Ovary (tissue), 10 donors: ENCODE measurements at places on chromosomes 6 and 20. TPM values are rescaled to one million over a fixed set of nuclear protein-coding genes. Genes with fewer than 3 reads are reported as not detected.

RSPO4 gene
- total RNA-seq, result 0.31 TPM

MGME1 gene
- total RNA-seq, result 11.9 TPM

SMOC2 gene
- total RNA-seq, result 116 TPM

GRCh38 chr6:32382757-32383420 is 11.2 kb upstream of the TSBP1 start:
- no peak overlapping the region for H3K4me3 ChIP-seq
- no peaks in the 10 kb centered on the region for H3K27me3 ChIP-seq
- no peak for DNase-seq
- H3K36me3 ChIP-seq, result no peaks in the 10 kb centered on the region
- no peaks in the 10 kb centered on the region for H3K4me1 ChIP-seq

GRCh38 chr6:100134703-100135102 is 140.7 kb upstream of the MCHR2 start:
- no peaks in the 10 kb centered on the region for H3K4me1 ChIP-seq
- no peaks in the 10 kb centered on the region for H3K36me3 ChIP-seq
- no peak overlapping the region for H3K4me3 ChIP-seq
- no peaks in the 10 kb centered on the region for H3K27me3 ChIP-seq

DNA sequence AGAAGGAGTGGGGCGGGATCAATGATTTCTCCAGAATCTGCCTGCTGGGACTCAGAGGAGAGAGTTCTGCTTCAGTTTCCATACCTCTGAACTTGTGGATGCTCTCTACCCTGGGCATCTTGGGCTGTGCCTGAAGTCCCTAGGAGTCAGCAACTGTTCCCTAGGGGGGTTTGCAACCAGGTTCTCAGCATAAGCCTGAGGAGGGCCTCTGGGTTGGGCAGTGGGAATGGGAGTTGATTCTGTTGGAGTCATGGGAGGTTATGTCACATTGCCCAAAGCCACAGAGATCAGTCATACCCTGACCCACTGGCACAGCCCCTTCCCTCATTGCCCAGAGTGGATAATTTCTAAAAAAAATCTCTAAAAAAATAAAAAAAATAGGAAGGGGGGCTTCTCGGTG is 47.4 kb downstream of the MOCS1 start:
- no peaks in the 10 kb centered on the region for H3K36me3 ChIP-seq
- H3K27me3 ChIP-seq, result no peaks in the 10 kb centered on the region
- no peak for DNase-seq
- H3K4me1 ChIP-seq, result peaks cover 20% of the 10 kb centered on the region

- no peak for DNase-seq
- peak overlapping the region; percentile 33 for H3K27ac ChIP-seq
- H3K27me3 ChIP-seq, result no peaks in the 10 kb centered on the region
- H3K4me3 ChIP-seq, result peak overlapping the region; percentile 66
Measured at GRCh38 chr20:52971498-52972189, 514 bp upstream of the TSHZ2 start.

RAB32 gene
- 12.4 TPM for total RNA-seq
